ENCODE measurements at places on chromosomes 16 and 17.

DNA sequence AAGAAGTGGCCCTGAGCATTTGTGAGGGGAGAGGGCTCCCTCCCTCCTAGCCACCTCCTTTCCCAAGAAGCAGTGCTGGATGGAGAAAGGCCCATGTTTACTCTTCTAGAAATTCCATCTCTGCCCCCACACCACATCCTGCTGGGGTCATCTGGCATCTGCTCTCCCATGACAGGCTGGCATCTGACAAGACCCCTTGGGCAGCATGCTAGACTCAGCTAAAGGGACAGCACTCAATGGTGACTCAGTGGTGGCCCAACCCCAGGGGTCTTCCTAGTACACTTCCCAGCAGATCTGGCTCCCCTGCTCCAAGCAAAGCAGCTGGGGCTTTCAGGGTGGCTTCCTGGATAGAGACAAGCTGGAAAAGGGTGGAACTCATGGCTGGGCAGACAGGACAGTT lies 14.4 kb downstream of the SLC38A7 start:
- DNase-seq, result no peak

DNA sequence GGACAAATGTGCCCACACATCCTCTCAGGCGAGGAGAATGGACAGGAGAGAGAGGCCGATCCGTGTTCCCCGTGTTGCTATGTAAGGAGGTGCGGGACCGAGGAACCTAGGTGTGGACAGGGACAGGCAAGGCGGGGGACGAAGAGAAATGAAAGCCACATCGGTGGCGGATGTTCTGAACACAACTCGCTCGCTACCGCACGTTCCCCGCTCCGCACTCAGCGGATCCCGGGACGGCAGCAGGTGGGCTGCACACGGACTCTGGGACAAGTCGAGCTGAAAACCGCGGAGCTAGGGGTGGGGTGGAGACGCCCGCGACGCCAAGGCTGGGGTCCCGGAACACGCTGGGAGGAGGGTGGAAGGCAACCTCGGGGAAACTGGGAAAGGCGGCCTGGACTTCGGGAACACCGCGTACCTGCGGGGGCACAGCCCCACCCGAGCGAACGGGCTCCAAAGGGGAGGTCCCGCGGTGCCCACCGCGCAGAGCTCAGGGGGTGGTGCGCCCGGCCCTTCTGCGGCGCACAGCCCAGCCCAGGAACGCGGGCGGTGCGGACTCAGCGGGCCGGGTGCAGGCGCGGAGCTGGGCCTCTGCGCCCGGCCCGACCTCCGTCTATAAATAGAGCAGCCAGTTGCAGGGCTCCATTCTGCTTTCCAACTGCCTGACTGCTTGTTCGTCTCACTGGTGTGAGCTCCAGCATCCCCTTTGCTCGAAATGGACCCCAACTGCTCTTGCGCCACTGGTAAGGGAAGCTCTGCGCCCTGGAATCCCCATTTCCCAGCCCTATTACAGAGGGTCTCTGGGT lies at the start of gene MT1E:
Gene MT1E (plus strand): TSS at position 642 of the 803 bp plus-strand sequence. CDS start 71 bp downstream, at position 713.
- DNase-seq, result peak; percentile 81

GRCh38 chr17:77042476-77043231 lies 98.1 kb upstream of the SEC14L1 start:
- no peak for DNase-seq

DNA sequence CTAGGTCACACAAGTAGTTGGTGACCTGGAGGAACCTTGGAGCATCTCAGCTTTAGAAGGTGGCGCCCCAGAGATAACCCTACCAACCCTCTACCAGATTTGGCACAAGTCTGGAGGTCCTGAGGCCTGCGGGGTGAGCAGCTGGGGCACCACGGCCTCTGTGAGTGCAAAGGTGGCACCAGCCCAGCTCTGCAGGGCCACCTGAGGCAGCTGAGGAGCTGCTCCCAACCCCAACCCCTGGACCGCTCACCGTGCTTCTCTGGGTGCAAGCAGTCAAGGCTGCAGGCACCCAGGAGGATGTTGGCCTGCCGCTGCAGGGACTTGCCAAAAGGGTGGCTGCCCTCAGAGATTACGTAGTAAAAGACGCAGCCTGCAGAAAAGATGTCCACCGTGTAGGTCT lies 28.4 kb upstream of the ICAM2 start:
- DNase-seq, result no peak

DNA sequence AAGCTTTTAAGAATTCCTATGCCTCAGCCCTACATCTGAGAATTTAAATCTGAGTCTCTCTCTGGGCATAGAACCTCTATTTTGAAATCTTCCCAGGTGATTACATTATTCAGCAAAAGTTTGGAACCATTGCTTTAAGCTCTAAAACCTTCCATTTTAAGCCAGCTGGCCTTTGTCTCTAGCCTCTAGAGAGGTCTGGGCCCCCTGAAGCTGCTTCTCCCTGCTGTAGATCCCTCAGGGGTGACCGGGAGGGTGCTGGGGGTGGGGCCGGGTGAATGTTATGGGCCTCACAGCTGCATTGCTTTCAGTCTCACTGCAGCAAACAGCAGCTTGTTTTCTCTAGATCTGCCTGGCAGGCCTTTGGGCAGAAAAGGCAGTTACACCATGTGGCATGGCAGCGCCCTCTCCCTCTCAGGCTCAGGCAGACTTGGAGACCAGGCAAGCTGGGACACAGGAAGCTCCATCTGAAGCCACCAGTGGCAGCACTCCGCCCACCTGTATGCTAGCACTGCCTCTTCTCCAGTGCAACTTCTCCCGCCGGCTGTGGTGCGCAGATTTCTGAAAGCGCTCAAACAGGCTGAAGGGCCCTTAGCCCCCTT lies 66.3 kb downstream of the MPRIP start:
- DNase-seq, result no peak

DNA sequence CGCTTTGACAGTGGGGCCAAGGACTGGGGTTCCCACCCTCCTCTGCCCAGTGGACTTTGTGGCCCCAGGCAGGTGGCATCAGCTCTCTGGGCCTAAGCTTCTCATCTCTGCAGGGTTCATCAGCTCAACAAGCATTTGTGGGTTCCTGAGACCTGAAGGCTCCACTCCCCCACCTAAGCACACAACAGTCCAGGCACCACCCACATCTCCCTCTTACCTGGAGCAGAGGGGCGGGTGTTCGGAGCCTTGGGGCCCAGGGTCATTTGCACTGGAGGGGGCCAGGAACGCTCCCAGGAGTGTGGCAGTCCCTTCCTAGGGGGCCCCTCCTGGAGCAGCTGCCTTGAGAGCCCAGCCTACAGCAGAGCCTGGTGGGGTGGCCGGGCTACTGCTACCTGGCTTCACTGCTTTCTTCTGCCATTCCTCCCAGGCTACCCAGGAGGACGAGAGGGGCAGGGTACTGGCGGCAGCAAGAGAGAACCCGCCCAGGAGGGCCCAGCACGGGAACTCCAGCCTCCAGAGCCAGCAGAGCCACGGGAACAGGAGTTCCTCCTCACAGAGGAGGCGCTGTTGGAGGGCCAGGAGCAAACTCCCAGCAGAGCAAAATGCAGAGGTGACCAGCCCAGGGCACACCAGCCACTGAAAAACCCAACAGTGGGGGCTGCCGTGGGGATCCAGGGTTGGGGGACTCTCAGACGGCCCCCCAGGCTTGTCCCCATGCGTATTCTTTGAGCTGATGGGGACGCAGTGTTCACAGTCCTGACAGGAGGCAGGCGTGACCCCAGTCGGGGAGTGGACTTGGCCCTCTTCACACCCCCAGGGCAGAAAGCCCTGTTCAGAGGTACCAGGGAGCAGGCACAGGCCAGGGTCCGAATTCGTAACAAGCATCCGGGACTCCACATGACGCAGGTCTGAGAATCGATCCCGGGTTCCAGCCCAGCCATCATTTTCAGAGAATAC lies 35.1 kb upstream of the SLC38A10 start:
- DNase-seq, result no peak

DNA sequence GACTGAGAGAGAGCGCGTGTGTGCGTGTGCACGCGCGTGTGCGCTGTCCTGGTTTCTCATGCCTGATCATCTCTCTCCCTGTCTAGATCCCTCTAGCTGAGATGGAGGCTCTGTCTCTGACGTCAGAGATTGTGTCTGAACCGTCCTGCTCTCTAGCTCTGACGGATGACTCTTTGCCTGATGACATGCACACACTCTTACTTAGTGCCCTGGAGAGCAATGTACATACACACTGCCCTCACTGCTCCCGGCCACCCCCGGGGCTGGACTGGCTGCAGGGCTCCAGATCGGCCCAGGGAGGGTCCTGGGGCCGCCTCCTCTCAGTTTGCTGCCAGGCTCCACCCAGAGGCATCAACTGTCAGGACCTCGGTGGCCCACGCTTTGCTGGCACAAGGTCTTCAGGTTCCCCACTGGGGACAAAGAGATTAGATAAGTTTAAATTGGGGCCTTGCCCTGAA lies 13.1 kb upstream of the ABCC3 start:
- no peak for DNase-seq

DNA sequence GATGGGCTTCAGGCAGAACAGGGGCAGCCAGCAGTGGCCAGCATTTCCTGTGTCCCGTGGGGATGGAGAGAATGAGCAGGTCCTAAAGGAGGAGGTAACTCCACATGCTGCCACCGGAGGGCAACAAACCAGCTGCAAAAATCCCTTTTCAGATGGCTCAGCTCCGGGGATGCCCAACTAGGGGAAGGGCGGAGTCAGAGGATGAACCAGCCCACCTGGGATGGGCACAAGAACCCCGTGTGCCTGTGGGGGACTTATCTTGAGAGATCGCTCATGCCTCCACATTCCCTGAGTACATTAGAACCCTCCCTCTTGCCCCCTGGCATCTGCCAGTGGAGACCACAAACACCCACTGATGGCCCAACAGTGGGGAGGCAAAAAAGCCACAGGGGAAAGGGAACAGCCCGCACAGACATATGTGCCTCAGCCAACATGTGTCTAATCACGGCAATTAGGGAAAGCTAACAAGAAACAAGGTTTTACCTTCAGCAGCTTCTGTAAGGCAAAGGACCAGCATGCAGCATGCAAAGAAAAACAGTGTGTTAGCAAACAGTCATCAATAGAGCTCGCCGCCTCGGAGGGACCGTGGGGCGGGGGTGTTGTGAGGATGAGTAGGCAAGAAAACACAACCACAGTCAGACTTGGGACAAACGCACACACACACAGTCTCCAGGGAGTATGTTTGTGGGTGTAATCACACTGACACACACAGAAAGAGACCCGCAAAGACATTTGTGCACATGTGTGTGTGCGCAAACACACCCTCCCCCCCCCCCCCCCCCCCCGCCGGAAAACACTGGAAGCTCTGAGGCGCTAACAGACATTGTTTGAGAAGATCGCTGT lies 64.0 kb downstream of the MYO18A start:
- no peak for DNase-seq

GRCh38 chr17:33858682-33859081 lies 396.4 kb upstream of the CCL2 start:
- no peak for DNase-seq

GRCh38 chr17:64320613-64321553 lies 57.8 kb upstream of the TEX2 start:
- DNase-seq, result peak; percentile 47

GRCh38 chr17:82782657-82783207 lies 30.9 kb downstream of the TBCD start:
- no peak for DNase-seq

- DNase-seq, result peak; percentile 69
These were observed at the start of gene PEX12 for GRCh38 chr17:35578197-35578928. PEX12 (minus strand) TSS chr17:35578571; CDS start chr17:35578021, 550 bp downstream.

DNA sequence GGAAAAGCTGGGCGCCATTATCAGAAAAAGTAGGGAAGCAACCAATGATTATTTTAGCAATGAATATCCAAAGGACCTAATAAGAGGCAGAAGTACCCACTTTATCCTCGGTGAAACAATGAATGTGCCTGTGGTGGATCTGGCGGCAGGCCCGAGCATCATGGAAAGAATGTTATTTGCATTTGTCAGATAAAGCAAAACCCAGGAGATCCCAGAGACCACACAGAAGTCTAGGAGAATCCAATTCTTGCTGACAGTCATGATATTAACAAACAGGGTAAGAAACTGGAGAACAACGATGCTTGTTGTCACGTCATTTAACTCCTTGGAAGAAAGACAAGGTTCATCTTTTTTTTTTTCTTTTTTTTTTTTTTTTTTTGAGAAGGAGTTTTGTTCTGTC lies 12.0 kb upstream of the TNRC6A start:
- no peak for DNase-seq

DNA sequence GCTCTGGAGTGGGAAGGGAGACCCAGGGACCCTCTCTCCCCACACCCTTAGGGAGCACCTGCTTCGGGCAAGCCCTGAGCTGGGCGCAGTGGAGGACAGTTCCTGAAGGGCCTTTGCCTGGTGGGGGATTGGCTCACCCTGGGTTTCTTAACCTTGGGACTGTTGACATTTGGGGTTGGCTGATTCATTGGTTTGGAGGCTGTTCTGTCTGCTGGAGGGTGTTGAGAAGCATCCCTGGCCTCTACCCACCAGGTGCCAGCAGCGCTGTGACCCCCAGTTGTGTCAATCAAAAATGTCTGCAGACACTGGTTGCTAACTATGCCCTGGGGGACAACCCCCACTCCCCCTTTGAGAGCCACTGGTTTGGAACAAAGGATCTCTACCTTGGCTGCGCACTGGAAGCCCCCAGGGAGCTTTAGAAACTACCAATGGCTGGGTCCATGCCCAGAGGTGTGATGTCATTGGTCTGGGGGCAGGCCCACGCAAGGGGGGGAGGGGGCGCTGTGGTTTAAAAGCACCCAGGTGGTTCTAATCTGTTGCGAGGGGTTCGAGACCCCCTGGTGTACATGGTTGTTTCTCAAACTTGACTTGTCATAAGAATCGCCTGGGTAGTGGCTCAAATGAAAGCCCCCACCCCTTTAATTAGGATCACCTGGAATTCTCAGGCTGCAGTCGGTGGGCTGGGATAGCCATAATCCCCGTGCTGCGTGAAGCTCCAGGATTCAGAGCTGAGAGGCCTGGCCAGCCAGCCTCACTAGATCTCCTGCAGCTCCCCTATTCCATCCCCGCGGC lies 151.9 kb upstream of the GSE1 start:
- no peak for DNase-seq

DNA sequence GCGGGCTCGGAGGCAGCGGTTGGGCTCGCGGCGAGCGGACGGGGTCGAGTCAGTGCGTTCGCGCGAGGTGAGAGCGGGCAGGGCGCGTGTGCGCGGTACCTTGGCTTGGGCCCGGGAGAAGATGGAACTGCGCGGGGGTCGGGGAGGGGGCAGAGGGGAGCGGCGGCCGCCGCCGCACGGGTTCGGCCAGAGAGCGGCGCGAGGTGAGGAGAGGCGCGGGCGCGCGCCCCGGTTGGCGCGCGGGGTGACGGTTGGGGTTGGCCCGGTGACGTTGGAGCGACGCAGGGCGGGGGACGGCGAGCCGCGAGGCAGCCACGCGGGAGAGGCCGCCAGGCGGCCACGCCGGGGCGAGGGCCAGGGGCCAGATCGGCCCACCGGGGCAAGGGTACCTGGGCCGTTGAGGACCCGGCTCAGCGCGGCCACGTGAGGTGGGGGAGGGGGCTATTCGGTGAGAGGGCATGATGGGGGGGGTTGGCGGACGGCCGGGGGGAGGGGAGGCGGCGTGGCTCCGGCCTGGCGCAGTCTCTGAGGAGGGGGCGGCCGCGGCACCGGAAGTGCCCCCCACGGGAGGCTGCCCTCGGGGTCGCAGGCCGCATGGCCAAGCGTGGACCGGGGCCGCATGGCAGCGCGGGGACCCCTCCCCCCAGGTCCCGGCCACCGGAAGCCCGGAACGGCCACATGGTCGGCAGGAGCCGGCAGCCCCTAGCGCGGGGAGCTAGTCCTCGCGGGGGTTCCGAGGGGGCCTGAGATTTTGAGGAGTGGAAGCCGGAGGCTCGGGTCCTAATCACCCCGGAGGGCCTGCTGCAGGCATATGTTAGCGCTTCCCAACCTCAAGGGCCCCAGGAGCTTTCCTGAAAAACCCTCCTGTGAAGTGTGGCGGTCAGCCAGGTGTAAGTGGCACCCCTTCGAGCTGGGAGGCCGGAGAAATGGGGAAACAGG lies 527 bp downstream of the EIF5A start:
- peak; percentile 51 for DNase-seq

Data from T-helper 1 cell (primary cell).